Neural progenitor cell (in vitro differentiated cells): ENCODE measurements at places on chromosomes 7 and 10.

GRCh38 chr10:47036771-47037170 lies 125.5 kb downstream of the PTPN20 start:
- DNase-seq = no peak

GRCh38 chr10:525565-526315 lies 163.7 kb downstream of the DIP2C start:
- no peak for DNase-seq

DNA sequence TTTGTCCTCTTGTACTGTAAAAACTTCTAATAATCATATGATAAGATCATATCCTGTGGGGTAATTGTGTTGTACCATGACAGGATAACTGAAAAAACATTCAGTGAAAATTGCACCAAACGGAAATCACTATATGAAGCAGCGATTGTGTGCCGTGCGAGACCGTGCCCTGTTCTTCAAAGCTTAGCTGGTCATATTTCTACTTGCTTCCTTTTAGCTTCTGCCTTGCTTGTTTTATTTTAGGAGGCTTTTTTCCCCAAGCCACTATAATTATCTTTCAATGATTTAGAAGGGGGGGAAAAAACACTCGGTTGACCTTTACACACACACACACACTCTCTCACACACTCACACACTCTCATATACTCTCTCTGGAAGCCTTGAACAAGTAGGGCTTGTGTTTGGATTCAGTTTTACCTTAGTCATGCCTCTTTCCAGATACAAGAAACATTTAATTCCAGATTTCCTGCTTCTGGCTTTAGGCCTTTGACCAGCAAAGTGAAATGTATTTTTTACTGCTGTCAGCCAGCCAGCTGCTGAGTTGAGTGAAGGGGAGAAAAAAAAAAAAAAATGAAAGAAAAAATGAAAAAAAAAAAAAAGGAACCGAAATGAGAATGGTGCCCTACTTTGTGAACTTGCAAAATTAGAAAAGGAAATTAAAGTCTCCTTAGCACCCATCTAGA lies 181.4 kb downstream of the ARID5B start:
- DNase-seq = no peak

DNA sequence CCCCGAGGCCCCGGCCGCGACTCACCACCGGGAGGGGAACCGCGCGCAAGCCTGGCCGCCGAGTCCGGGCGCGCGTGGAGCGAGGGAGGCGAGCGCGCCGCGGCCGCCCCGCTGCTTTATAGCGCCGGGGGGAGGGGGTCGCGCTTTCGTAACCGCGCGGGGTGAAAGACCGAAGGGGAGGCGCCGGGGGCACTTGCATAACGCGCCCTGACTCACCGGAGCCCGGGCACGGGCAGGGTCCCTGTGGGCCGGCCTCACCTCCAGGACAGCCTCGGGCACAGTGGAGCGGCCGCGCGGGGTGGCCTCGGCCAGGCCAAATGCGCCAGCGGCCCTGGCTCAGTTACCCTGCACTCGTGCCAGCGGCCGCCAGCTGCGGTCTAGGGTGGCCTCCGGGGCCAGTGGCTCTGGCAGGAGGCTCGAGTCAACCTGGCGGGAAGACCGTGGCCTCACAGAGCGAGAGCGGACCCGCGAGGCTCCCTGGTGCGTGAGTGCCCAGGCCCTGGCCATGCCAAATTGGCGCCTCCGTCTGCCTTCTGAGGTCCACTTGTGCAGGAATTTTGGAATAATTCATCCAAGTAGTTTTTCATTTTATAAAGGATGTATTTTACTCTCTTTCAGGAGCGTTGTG lies at the start of gene RBP4:
RBP4 (minus strand) TSS at position 90 of the 628 bp plus-strand sequence. CDS start 207 bp downstream, outside the sequence.
- DNase-seq = peak; percentile 55

- peak; percentile 39 for DNase-seq
Measured at GRCh38 chr10:25912866-25913265, 21.2 kb upstream of the MYO3A start.

DNA sequence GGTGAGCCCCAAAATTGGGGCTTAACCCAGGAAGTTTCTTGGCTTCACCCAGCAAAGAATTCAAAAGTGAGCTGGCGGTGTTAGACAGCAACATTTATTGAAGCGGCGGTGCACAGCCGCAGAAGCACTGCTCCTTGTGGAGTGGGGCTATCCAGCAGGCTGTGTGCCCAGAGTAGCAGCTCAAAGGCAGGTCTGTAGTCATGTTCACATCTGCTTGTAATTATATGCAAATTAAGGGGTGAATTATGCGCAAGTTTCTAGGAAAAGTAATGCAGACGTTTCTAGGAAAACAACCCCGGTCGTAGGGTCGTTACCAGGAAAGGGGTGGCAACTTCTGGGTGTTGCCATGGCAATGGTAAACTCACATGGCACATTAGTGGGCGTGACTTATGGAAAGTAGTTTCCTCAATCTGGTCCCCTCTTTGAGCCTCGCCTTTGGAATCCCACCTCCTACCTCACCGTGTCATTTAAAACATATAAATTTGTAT lies 13.7 kb upstream of the KBTBD2 start:
- DNase-seq = peak; percentile 73

GRCh38 chr7:78151229-78151628 lies 352.7 kb downstream of the PHTF2 start:
- no peak for DNase-seq

DNA sequence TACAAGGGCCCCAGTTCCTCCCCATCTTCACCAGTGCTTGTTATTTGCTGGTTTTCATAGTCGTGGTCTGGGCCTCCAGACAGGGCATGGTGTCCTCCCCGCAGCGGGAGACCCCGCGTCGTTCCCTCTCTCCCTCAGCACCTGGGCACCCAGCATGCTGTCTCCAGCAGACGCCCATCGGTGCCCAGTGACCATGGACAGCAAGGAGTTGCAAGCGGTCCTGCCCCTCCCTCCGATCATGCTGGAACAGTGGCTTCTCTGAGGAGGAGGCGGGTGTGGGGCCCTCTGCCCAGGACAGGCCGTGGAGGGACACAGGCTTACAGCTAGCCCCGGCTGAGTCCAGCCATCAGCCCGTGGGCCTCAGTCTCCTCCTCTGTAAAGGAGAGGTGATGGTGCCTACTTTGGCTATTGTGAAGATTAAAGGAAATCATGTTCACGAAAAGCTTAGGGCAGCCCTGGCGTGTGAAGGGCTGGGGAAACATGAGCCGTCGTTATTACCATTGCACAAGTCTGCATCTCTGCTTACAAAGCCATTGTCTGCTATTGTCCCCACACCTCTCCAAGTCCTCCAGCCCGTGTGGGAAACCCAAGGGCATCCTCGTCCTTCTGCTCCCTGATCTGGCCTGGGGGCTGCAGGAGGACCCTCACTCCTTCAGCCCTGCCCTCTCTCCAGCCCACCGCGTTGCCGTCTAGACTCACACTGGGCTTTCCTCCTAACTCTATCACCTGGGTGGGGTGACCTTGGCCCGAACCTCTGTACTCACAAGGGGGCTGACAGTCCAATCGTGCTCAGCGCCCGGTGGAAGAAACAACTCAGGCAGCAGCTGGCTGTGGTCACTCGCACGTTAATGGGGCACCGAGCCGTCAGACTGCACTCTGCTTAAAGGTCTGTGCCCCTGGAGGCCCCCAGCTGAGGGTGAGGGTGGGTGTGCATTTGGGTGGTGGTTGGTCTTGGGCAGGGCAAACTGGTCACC lies 29.9 kb downstream of the EN2 start:
- no peak for DNase-seq

DNA sequence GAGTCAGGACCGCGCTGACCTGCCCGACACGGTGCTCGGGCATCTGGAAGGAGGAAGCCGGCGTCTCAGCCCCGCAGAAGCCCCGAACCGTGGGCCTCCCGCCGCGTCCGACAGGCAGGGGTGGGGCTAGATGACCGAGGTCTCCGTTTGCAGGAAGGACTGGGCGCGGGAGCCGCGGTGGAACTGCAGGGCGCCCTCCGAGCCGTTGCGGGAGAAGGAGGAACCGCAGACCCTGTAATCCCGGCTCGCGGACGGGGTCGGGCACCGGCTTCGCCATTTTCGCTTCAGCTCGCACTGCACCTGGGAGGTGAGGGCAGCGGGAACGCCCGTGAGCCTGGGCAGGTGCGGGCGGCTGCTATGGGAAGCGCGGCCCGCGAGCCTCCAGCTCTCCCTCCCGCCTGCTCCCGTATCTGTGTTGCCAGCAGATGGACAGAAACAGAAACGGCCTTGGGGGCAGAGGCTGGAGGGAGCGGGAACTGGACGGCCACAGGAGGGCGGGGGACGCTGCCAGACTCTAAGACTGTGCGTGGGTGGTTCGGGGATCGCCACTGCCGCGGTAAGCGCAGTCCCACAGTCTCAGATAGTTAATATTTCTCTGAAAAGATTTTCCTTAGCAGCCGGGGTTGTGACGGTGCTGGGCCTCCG lies 114.1 kb downstream of the VIPR2 start:
- DNase-seq = peak; percentile 83

DNA sequence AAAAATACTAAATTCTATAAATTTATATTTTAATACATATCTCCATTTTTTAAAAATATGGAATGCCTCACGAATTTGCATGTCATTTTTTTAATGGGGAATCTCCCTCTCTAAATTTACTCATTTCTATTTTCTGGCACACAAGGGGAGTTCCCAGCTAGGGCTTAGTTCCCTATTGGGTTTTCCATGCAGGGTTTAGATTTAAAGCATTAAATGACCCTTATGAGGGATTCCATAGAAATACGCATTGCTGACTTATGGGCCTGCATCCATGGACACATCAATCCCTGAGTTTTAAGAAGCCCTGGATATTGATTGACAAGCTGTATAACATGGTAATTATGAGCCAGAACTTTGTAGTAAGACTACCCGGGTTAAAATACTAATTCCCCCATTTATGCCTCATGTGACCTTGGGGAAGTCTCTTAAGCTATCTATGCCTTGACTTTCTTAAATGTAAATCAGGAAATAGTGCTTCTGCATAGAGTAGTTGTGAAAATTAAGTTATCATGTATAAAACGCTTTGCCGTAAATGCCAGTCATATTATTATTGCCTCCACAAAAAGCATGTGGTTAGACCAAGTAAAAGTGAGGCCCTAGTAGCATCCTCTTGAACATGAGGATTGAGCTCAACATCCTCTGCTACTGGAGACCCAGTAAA lies 78.8 kb upstream of the ANKRD1 start:
- no peak for DNase-seq

- DNase-seq = no peak
Measured at GRCh38 chr10:104096692-104097091, 11.0 kb upstream of the COL17A1 start.

- DNase-seq = no peak
Measured at GRCh38 chr10:52007091-52007490, 307.0 kb upstream of the DKK1 start.

- DNase-seq = no peak
Measured at GRCh38 chr7:107658467-107658866, 2.2 kb upstream of the SLC26A4 start.

- DNase-seq = no peak
Measured at GRCh38 chr7:69919426-69920111, 321.3 kb downstream of the AUTS2 start.

DNA sequence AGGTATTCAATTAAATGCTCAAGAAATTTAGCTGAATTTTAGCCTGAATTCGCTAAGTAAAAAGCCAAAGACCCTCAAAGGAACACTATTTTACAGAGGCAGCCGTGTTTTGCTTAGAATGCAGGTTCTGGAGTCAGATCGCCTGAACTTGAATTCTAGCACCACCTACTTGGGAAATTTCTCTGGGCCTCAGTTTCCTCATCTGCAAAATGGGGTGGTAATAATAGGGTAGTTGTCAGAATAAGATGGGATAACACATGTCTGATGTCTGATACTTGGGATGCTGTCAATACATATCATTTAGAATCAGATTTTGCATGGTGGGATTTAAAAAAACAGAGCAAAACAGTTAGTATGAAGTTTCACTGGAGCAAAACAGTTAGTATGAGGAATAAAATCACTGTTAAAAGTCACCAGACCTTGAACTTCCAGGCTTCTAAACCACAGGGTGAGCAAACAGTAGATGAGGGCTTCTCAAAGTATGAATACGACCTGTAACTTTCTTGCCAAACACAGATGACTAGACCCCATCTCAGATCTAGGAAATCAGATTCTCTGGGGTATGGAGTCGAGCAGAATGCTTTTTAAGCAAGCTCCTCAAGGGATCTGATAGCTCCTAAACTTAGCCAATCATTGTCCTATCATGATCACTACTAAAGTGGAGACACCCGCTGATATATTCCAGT lies 75.4 kb downstream of the ATXN7L1 start:
- DNase-seq = no peak

DNA sequence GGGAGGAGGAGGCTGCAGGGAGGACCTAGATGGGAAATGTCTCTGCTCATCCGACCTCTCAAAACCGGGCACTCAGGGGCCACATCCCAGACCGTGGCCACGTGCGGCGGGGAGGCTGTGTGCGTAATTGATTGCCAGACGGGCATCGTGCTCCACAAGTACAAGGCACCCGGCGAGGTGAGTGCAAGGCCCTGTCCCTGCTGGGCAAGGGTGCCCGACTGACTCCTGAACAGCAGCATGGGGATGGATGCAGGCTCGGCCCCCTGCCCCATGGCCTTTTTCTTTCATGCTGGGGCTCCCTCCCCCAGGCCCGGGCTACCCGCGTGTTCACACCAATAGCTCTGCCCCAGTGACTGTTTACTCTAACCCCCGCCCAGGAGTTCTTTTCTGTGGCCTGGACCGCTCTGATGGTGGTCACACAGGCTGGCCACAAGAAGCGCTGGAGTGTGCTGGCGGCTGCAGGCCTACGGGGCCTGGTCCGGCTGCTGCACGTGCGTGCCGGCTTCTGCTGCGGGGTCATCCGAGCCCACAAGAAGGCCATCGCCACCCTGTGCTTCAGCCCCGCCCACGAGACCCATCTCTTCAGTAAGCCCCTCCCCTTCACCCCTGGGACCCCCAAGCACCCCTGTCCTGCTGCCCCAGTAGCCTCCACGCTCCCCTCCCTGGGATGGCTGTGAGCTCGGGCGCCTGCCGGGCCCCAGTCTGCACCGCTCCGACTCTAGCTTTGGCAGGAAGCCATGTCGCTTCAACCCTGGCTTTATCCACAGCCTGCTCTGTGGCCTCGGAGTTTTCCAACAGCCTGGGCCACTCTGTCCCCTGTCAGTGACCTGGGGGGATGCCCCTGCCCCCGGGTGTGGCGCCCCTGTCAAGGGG lies 3.9 kb downstream of the LRWD1 start:
- DNase-seq = no peak

GRCh38 chr7:31082447-31082846 lies 30.3 kb downstream of the ADCYAP1R1 start:
- DNase-seq = no peak

DNA sequence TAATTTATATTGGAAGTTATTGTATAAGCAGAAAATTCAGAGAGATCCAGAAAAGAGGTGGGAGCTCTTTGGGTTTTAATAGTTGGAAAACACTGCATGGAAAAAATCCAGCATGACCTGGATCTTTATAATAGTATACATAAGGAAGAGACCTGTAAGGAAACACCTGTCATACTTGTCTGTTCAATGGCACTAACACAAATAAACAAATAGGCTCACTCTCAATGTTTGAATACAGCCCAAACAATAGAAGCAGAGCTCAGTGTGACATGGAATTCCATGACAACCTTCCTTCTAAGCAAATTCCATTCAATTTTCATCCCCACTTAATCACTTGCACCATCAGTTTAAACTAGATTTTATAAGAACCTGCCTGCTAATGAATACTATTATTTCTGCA lies 31.7 kb downstream of the CISD1 start:
- no peak for DNase-seq

- DNase-seq = no peak
Measured at GRCh38 chr7:56097700-56098099, 4.9 kb upstream of the PHKG1 start.
